ENCODE measurements at places on chromosomes 2 and 18.

GRCh38 chr18:80191264-80191663 is 56.0 kb downstream of the PARD6G start:
- DNase-seq: no peak

GRCh38 chr18:63775166-63775730 is at the start of gene SERPINB7:
Gene SERPINB7 (plus strand): TSS chr18:63775418. CDS start chr18:63782373, 6,955 bp downstream.
- no peak for DNase-seq

DNA sequence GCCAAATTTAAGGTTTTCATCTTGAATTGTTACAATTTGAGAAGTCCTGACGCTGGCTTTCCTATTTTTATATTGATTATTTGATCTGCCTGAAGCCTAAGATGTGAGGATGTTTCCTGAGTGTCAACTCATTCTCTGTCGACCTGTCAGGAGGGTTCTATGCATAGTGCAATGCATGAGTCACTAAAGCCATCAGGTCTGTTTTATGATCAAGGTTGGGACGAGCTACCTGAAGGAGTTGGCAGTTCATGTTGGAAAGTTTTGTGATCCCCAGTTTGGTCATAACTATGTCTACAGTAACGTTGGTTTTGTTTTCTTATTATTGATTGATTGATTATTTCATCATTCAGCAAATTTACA is 71.2 kb downstream of the NABP1 start:
- no peak for DNase-seq

GRCh38 chr2:81266106-81266505 is 961.6 kb upstream of the LRRTM1 start:
- no peak for DNase-seq

DNA sequence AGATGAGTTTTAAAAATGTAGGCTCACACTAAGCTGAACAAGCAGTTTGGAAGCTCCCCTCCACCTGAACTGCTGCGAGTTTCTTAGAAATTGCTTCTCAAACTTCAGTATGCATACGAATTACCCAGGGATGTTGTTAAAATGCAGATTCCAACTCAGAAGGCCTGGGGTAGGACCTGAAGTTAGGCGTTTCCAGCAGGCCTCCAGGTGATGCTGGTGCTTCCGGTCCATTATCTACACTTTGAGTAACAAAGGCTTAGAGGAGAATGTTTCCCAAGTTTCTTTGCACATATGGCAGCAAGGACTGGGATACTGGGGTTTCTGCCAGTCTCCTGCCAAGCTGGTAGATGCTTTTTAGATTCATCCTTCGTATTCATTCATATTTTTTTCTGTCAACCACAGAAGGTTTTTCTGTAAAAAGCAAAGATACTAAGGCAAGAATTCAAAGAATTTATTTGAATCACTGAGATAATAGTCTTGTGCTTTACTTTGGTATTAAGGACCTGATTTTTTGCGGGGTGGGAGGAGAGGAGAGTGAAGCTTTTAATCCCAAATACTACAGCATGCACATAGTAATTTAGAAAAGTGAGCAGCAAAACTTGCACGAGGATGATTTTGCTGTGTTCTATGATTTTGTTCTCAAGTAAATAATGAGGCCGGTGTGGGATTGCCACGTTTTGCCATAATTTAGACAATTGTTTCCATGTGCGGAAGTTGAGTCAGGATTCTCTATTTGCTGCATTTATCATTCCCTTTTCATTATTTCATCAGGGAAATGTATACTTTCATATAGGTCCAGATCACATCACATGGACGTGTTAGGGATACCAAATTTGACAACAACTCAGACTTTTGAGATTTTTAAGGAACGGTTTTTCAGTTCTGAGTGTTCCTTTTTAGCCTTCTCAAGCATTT is 137.6 kb upstream of the SPATS2L start:
- no peak for DNase-seq

GRCh38 chr18:74804677-74805076 is 207.0 kb downstream of the ZNF407 start:
- DNase-seq: no peak

DNA sequence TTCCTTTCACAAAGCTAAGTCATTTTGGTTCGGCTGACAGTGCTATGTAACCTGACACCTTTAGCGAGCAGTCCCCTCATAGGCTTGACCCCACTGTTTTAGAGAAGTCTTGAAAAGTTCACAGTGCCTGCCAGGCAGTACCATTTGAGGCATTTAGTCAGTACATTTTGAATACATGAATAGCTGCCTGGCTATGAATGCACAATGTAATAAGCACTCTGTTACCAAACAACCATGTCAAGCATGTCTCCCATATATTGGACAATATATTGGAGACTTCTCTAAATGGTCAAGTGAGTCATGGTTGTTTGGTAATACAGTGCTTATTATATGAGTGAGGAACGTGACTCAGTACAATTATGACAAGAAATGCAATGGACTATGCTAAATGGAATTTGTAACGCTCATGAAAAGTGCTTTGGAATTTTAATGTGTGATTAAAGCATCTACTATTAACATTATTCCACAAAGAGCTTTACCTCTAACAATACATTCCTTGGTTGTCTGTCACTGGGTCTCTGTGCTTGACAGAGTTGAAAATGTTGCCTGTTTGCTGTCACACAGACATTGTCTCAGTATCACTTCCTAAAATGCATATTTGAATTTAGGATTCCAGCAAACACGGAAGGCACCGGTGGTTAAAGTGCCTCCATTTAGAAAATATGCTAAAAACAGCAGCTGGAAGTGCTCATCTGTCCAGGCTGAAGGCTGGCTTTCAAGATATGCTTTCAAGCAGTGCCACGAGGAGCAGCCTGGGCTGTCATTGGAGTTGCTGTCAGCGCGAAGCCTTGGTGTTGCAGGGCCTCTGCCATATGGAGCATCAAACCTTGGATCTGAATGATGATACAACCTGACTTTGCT is 458.6 kb downstream of the FBXO15 start:
- DNase-seq: no peak

- DNase-seq: no peak
Measured at GRCh38 chr18:57776767-57777166, 26.3 kb downstream of the ATP8B1 start.

- DNase-seq: no peak
Measured at GRCh38 chr2:220269367-220269766, 641.9 kb downstream of the SLC4A3 start.

DNA sequence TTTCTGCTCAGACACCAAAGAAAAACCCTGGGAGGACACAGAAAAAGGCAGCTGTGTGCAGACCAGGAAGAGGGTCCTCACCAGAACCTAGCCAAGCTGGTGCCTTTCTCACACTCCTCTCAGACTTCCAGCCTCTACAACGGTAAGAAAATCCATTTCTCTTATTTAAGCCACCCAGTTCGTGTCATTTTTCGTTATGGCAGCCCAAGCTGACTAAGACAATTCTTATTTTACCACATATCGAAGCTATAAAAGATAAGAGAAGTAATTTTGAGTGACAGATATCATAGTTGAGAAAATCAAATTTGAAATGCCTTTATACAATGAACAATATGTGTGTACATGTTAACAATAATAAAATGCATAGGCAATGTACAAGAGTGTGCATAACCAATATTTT is 219.5 kb downstream of the CBLN2 start:
- no peak for DNase-seq

DNA sequence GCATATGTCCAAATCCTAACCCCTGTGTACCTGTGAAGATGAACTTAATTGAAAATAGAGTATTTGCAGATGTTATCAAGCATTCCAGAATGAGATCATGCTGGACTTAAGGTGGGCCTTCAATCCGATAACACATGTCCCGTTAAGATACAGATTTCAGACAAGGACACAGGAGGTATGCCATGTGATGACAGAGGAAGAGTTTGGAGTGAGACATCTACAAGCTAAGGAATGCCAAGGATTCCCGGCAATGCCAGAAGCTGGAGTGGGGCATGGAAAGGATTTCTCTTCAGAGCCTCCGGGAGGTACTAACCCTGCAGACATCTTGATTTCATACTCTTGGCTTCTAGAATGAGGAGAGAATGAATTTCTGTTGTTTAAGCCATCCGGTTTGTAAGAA is 231.7 kb downstream of the ALK start:
- no peak for DNase-seq

- no peak for DNase-seq
Measured at GRCh38 chr2:231093933-231094332, 30.9 kb downstream of the HTR2B start.

GRCh38 chr2:102122115-102122514 is 20.4 kb upstream of the IL1R1 start:
- DNase-seq: no peak

GRCh38 chr2:64586054-64586453 is 61.9 kb downstream of the AFTPH start:
- DNase-seq: no peak

DNA sequence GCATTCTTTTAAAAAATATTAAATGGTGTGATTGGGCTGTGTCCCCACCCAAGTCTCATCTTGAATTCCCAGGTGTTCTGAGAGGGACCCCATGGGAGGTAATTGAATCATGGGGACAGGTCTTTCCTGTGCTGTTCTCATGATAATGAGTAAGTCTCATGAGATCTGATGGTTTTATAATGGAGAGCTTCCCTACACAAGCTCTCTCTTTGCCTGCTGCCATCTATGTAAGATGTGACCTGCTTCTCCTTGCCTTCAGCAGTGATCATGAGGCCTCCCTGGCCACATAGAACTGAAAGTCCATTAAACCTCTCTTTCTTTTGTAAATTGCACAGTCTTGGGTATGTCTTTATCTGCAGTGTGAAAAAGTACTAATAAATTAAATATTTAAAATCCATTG is 10.3 kb downstream of the PPM1B start:
- no peak for DNase-seq

GRCh38 chr2:187819624-187820023 is 265.4 kb upstream of the TFPI start:
- no peak for DNase-seq

DNA sequence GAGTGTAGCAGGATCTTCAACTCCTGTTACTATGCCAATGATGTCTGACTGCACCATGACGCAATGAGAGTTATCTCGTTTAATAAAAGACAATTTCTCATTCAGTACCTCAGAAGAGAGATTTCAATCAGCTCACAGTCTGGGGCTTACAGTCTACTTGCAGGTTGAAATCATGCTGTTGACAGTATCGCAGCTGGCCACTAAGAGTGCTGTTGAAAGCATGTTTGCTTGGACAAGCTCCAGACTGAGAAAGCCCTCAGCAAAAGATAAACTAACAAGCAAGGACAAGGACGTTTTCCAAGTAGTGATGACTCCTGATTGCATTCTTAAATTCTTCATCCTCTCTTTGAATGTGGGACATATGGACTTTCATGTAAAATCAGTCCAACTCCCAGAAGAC is 145.2 kb upstream of the SYT4 start:
- no peak for DNase-seq

DNA sequence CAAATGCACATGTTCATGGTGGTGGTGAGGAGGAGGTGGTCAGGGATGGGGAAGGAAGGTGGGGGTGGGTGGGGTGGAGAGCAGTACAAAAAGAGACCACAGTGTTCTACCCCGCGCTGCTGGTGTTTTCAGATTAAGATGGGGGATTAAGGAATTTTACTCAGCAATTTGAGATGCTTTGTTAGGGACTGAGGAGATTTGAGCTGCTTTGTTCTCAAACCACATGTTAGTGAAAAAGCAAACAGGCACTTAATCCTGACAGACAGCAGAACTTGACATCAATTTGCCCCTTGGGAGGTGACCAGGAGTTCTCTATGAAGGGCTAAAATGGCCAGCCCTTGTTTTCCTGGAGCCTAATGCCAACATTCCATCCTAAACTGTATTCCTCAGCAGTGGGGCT is 244.5 kb downstream of the MEIS1 start:
- DNase-seq: no peak

- no peak for DNase-seq
Measured at GRCh38 chr18:48884771-48885170, 66.0 kb downstream of the SMAD7 start.

DNA sequence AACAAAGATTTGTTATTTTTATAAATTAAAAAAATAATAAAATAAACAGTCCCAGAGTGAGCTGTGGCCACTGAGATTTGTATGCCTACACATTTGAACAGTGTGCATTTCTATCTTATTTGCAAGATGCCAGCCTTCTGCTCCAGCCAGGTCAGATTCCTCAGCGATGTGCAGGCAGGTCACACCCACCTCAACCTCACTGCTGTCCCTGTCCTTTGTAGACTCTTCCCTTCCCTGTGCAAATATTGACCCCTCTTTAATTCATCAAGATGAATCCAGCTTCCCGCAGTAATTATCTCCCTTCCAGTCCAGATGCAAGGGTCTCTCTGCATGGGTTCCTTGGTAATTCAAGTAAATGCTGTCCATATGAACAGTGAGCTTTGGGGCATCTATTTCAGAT is 256.2 kb downstream of the PIEZO2 start:
- DNase-seq: no peak

- DNase-seq: no peak
Measured at GRCh38 chr2:218323526-218324472, 31.5 kb upstream of the TMBIM1 start.

GRCh38 chr18:24801001-24801400 is 340.6 kb downstream of the HRH4 start:
- DNase-seq: no peak

DNA sequence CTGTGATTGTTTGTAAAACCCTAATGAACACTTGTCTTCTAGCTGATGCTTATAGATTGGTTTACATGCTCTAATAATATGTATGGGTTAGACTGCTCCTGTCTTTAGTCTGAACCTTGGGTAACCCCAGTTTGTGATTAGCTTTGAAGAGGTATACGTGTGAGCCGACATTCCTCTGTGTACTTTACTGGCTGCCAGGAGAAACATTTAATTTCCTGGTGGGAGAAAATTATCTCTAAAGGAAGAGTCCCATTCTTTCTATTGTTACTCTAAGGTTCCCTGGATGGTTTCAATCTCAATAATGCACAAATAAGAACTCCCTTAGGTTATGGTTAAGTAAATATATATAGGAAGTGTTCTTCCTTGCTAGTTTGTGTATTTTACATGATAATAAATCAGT is 143.6 kb upstream of the ZSWIM2 start:
- no peak for DNase-seq

DNA sequence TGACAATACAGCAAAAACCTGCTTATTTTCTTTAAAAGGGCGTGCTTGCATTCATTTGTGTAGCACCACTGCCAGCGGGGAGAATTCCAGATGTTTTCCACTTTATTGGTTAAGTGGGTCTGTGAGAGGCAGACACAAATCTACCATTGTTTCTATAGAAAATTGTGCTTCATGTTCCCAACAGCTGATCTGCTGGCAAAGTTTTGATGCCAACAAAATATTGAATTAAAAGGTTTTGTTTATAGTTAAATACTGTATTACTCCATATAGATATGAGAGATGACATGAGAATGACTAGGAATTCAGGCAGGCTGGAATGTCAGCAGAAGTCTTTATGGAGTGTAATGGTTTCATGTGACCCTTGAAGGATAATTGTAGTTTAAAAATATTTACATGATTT is 182.7 kb downstream of the MC4R start:
- no peak for DNase-seq

- DNase-seq: no peak
Measured at GRCh38 chr2:214277880-214278279, 133.0 kb upstream of the VWC2L start.

DNA sequence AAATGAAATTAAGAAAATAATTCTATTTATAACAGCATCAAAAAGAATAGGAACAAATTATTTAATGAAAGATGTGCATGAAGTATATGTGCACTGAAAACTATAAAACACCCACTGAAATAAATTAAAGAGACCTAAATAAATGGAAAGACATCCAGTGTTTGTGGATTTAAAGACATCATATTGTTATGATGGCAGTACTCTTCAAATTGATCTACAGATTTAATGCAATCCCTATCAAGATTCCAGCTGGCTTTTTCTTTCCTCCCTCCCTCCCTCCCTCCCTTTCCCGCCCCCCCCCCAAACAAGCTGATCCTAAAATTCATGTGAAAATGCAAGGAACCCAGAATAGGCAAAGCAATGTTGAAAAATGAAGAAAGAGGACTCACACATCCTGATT is 83.5 kb upstream of the ZFP36L2 start:
- no peak for DNase-seq
